ENCODE measurements at places on chromosomes 6 and 20. TPM values are rescaled to one million over a fixed set of nuclear protein-coding genes. Genes with fewer than 3 reads are reported as not detected.

TMX4 gene
- total RNA-seq = 90.9 TPM

ARFGEF3 gene
- 47.3 TPM for total RNA-seq

ANKEF1 gene
- 5.5 TPM for total RNA-seq

SCGN gene
- total RNA-seq = 13.8 TPM

CST1 gene
- total RNA-seq = not detected

CAGE1 gene
- not detected for total RNA-seq

ABRACL gene
- total RNA-seq = 18.9 TPM

COL9A3 gene
- 7.8 TPM for total RNA-seq

PTPRK gene
- total RNA-seq = 61.6 TPM

RIPK1 gene
- 11.3 TPM for total RNA-seq

RAD21L1 gene
- not detected for total RNA-seq

PXDC1 gene
- 11.1 TPM for total RNA-seq

TXNDC5 gene
- total RNA-seq = 46.8 TPM

ADGRB3 gene
- total RNA-seq = 183 TPM

CAP2 gene
- total RNA-seq = 21.2 TPM

FAM83C gene
- not detected for total RNA-seq

RIN2 gene
- 27.9 TPM for total RNA-seq

KCNK17 gene
- 0.69 TPM for total RNA-seq

OSBPL2 gene
- total RNA-seq = 49.4 TPM

KCNG1 gene
- total RNA-seq = 22.8 TPM

GSTA3 gene
- total RNA-seq = 0.69 TPM

CGA gene
- total RNA-seq = not detected

TSPO2 gene
- total RNA-seq = not detected

BEND6 gene
- total RNA-seq = 47.3 TPM

ZSWIM3 gene
- total RNA-seq = 13.8 TPM

RBPJL gene
- total RNA-seq = not detected

BCAS1 gene
- 11.8 TPM for total RNA-seq

CRISP2 gene
- total RNA-seq = 1.6 TPM

ZNF512B gene
- total RNA-seq = 18.0 TPM

PI3 gene
- not detected for total RNA-seq

FAM83B gene
- total RNA-seq = 0.23 TPM

OR2H1 gene
- not detected for total RNA-seq
